ENCODE measurements at places on chromosomes 4 and X.

- DNase-seq, result no peak
Measured at GRCh38 chrX:119410854-119411253, 11.7 kb downstream of the SLC25A43 start.

DNA sequence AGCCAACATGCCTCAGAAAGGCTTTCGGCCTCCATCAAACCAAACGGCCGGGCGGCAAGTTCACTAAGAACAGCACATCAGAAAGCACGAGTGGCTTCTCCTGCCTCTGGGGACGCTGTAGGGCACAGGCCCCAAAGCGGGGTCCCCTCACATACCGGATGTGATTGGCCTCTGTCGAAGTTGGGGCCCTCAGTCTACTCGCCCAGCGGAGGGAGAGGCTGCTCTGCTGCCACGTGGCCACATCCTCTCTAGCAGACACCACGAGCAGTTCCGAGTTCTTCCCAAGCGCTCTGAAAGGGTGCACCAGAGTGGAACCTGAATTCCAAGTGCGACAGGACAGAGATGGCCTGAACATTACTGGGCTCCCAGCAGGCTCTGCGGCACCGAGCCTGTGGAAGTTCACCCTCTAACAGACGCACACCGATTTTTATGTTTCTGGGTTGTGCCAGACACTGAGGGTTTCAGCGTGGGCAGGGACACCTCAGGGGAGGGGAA lies 21.1 kb downstream of the NOP14 start:
- DNase-seq, result no peak

DNA sequence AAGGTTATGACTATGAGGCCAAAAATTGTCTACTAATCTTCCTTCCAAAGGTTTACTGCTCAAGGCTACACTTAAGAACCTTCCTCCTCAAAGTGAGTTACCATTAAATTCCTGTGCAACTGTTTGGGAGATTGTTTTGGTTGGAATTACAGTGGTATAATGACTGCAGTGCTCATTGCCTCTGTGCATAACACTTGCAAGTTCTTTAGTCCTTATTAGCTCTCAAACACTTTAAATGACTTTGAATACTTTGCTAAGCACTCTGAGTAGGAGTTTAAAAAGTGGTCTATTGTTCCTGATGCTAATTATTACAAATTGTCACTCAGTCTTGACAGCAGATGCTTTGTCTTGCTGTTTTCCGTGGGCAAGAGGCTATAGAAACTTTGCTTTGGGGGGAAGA lies 422.8 kb upstream of the PABPC4L start:
- DNase-seq, result no peak

DNA sequence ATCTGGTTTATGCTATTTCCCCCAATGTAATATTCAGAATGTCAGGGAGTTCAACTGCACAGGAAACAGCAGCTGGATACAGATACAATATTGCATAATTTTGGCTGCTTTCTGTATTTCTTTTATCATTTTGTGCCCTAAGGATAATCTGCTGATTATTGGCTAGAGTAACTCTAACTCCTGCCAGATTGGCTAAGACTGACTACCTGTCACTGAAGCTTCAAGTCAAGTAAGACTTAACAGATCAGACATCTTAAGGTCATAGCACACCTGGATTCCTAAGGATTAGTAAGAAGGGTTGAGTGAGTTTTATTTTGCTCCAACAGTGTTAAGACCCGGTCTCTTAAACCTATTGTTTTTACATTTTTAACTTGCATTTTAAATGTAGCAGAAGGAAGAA lies 136.8 kb downstream of the KLF8 start:
- no peak for DNase-seq

- no peak for DNase-seq
Measured at GRCh38 chr4:100190643-100191600, 654 bp upstream of the DDIT4L start.

- DNase-seq, result no peak
Measured at GRCh38 chrX:23788946-23789345, 6.0 kb downstream of the SAT1 start.

- DNase-seq, result no peak
Measured at GRCh38 chrX:31609130-31609529, 537.3 kb upstream of the FTHL17 start.

- no peak for DNase-seq
Measured at GRCh38 chr4:99552872-99553271, 11.0 kb downstream of the TRMT10A start.

DNA sequence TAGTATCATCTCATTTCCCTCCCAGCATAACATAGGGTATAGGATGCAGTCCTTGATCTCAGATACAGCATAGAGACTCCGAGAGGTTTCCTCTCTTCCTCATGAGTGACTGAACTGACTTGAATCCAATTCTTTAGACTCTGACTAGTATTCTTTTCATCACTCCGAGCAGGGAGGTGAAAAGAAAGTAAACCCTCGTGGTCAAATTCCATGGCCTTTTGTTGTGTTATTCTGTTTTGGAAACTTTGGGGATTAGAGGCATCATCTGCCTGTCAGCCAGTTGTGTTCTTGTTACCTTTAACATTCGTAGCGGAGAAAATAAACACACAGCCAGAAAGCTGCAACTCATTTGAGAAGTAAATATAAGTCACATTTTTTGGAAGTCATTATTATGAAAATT lies 206.6 kb downstream of the ARHGAP10 start:
- DNase-seq, result no peak

GRCh38 chr4:153318696-153319320 lies 25.7 kb upstream of the MND1 start:
- DNase-seq, result peak; percentile 37

DNA sequence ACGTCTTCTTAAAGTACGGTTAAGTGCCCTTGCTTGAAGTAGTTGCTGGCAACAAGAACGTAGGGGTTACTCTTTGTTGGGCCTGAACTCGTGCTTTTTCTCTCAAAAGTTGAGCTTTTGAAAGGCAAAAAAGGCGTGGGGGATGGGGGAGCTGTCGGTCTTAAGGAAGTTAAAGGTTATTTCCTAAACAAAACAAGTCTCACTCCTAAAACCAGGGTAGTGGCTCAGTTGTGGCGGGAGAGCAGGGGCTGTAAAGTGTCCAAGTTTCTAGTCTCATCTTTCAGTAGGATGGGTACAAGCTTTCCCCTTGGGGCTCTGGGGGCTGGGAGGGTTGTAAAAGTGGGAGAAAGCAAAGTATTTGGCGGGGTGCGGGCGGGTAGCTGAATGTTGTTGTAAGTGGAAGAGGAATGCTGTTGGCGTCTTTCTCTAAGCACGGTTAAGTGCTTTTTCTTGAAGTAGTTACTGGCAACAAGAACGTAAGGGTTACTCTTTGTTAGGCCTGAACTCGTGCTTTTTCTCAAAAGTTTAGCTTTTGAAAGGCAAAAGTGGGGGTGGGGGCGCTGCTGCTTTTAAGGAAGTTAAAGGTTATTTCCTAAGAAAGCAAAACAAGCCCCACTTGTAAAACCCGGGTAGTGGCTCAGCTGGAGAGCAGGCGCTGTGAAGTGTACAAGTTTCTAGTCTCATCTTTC lies 904 bp upstream of the WDR1 start:
- DNase-seq, result peak; percentile 58

DNA sequence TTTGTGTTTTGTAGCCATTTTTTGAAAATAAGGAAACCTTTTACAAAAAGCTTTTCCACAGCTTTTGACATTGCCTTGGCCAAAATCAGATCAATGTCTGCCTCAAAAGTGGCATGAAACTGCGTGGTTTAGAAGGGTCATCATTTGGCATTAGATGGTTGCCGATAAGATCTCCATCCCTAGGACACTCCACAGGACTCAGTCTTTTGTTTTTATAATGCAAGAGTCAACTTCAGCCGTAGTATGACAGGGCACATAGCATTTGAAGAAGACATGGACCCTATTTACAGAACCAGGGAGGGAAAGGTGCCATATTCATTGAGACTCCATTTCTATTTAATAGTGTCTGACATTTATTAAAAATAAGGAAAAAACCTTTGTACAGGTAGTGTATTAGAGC lies 1.3 kb downstream of the RTL8A start:
- no peak for DNase-seq

DNA sequence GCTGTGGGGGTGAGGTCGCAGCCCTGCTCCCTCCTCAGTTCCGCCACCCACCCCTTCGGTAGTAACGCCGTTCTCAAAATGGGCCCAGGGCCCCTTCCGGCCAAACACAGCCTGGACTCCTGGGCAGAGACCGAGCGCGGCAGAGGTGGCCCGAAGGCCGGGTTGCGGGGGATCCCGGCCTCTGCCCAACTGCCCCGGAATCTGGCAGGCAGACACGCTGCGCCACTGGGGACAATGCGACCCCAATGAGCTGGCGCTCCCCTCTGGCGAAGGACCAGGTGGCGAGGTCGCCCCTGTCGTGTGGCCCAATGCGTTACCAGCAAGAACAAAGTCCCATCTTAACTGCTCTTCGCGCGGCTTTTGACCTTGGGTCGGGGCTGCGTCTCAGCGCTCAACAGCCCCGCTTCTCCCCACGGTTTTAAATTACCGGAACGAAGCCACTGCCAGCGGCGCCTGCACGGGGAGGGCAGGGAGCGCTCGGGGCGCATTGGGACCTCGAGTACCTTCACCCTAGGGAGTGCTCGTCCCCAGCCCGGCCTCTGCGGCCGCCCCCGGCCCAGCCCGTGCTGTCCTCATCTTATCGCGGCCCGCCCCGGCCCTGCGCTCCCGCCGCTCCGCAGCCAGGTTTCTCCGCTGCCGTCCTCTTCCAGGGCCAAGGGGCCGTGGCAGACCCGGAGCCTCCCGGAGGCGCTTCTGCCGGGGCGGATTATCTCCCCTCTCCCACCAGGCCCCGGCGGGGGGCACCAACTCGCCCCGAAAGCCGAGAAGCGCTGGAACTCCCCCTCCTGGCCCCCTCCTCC lies 22.2 kb upstream of the HMX1 start:
- no peak for DNase-seq

DNA sequence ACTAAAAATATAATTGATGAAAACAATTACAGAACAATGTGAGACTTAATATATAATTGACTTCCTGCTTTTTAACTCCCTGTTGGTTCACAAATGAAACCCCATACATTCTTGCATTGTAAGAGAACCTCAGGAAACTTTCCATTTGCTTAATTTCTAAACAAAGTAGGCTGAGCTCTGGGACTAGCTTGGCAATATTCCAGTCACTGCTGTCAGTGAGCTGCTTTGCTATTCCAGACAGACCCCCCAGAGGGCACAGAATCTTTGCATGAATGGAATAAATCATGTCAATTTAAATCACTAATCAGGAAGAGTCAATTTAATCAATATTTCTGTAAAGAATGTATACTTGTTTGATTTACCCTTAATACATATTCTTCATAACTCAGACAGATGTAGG lies 110.6 kb downstream of the NEXMIF start:
- no peak for DNase-seq

- DNase-seq, result no peak
Measured at GRCh38 chr4:98664959-98665358, 6.5 kb upstream of the TSPAN5 start.

GRCh38 chr4:147570616-147571015 lies 46.6 kb upstream of the TMEM184C start:
- DNase-seq, result no peak

DNA sequence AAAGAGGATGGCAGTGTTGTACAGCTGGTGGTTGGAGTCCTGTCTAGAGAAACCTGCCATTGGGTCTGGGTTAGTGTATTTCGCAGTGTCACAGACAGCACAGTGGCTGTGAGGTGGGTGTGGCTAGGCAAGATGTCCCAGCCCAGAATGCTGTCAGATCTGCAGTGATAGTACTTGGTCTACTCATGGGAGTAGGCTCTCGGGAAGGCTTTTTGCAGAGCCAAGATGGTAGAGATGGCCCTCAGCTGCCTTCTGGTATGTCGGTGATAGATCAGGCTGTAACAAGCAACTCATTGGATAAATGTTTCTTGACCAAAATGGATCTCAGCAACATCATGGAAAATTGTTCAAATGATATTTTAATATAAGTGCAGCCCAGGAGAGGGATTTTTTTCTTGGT lies 84.3 kb upstream of the WDR1 start:
- no peak for DNase-seq

- no peak for DNase-seq
Measured at GRCh38 chr4:24473309-24473721, 111.0 kb downstream of the DHX15 start.

DNA sequence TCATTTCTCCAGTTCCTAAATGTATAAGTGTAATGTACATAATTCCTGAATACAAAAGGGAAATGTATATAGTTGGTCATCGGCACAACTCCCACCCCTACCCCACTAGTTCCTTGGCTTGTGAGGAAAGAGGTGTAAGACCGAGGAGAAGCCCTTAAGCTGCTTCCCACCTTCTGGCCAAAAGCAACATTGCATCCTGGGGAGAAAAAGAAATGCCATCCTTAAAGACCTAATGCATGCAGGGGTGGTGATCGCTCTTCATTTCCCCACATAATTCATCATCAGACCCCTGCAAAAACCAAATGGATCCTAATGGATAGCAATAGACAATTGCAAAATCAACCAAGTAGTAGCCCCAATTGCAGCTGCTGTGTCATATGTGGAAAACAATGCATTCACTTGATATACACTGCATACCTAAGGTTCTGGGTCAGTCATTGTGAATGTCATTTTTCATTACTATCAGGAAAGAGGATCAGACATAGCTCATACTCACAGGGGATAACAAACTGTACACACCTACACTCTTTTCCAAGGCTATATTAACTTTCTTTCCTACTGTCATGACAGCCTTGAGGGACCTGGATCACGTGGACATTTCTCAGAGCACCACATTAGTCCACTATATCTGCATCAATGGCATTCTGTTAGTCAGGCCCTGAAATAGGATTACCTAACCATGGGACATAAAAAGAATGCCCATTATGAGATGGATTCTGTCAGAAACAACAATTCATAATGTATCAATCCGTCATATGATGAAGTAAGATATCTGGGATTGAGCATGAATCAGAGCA lies 31.7 kb upstream of the NFXL1 start:
- DNase-seq, result no peak

- no peak for DNase-seq
Measured at GRCh38 chrX:110201799-110202198, 116.1 kb downstream of the AMMECR1 start.

GRCh38 chr4:127012549-127012948 lies 620.2 kb upstream of the INTU start:
- no peak for DNase-seq

DNA sequence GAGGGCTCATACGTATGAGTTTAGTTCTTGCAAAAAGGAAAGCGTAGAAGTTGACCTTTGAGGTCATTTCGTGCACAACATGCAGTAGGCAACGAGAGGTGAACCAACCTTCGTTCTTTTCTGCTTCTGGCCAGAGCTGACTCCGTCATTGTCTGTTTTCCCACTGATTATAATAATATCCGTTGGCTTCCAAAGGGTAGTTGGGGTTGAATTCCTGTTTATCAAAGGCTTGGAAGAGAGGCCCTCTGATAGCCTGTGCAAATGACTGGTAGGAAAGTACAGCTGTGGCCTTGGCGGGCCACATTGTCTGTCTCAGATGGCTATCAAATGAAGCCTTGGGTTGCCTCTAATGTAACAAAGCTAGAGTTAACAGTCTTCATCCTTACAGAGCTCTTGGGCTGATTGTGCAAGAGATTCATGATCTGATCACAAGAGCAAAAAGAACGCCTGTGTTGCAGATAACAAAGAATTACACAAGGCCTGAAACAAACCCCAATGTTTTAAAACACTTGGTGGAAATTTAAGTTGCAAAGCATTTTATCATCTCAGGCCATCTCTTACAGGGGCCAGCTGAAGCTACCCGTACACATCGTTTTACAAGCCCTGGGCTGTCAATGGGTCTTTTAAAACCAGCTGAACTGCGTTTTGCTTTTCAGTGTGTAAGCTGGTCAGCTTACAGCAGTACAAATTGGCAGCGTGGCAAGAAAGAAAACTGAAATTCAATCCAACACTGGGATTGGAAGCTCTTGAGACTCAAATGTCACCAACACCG lies 46.1 kb upstream of the FAM9C start:
- DNase-seq, result no peak

- no peak for DNase-seq
Measured at GRCh38 chr4:120105472-120105871, 38.8 kb upstream of the MAD2L1 start.

- DNase-seq, result no peak
Measured at GRCh38 chr4:17370818-17371217, 141.1 kb downstream of the QDPR start.
